ENCODE measurements at places on chromosomes 11 and 22.
A peak's percentile ranks its signal among the peaks of the same experiment; 100 is the strongest.

- DNase-seq = peak; percentile 77
These were observed at the start of gene CHRM4 for GRCh38 chr11:46391578-46392420. Gene CHRM4, minus strand, starts transcription at chr11:46391776. Its CDS starts 5,219 bp downstream, at chr11:46386557.

- no peak for DNase-seq
These were observed 87.7 kb upstream of the ANO3 start for GRCh38 chr11:26244207-26244606.

GRCh38 chr11:118536726-118537125 lies 5.7 kb downstream of the TMEM25 start:
- DNase-seq = no peak

- DNase-seq = no peak
These were observed 14.9 kb upstream of the OMP start for GRCh38 chr11:77087723-77088225.

DNA sequence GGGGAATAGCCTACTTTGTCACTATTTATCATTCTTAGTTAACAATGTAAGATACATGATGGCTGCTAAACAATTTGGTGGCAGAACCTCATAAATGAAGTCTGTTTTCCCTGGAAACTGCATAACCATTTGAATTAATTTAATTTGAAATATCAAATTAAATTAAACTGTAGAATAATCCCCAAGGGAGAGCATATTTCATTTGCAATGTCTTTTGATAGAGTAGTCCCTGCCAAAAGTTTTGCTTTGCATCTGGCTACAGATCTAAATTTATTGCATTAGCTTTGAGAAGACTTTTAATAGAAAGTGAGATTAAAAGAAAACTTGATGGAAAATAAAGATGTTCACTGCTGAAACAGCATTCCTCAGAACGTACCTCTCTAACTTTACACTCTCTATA lies 246.6 kb downstream of the KIRREL3 start:
- DNase-seq = no peak

- no peak for DNase-seq
These were observed 1075.0 kb downstream of the BRD1 start for GRCh38 chr22:48752451-48753380.

DNA sequence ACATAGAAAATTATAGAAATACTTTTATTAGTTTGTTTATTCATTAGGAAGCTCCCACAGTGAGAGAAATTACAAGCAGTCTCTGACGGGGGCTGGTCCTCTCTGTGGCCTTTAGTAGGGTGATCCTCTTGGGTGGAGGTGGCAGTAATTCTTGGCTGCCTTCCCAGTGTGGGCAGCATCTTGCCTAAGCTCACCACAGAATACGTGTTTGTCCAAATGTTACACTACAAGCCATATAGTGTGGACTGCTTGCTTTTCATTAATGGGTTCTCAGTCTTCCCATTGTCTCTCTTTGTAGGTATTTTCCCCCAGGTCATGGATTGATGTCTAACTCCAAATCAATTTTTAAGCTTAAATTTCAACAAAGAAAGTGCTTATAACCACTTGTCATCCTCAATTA lies 43.3 kb downstream of the ENDOD1 start:
- DNase-seq = no peak

DNA sequence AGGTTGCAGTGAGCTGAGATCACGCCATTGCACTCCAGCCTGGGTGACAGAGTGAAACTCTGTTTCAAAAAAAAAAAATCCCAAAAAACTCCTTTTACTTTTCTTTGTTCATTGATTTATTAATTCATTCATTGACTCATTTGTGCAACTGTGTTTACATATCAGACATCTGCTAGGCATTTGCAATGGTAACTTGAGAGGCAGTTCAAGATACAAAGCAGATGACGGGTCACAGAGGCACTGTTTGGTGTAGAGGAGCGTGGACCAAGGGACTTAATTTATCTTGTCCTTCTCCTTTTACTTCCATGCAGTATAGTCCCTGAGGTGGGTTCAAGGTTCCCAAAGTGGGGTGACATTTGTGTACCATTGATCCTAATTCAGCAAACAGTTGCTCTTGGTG lies 71.4 kb downstream of the KIAA1671 start:
- DNase-seq = no peak

DNA sequence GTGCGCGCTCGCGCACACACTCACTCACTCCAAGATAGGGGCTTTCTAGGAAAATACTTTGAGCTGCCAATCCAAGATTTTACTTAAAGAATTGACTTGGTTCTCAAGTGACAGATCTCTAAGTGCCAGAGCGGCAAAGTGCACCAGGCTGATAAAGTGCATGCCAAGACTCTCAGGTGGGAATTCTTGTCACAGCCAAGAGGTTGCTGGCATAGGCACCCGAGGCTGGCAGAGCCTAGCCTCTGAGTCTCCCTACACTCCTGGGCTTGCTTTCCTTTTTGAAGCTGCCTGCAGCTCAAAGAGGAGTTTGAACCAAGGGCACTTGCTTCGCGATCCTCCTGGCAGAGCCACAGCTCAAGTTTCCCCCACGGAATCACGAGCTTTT lies 2.5 kb upstream of the ADM start:
- no peak for DNase-seq

DNA sequence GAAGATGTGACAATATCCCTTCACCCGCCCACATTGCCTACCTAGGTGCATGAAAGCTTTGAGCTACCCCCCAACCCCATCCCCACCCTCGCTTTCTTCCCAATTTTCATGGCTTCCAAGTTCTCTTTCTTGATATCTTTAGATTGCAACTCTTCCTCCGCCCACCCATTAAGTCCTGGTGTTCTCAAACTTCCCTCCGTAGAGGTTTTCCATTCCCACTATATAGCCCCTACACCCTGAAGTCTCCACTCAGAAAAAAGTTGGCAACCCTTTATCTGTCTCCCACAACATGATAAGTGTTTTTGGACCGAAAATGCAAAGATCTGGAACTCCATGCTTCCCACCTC lies 572 bp downstream of the ZNF70 start:
- peak; percentile 59 for DNase-seq

DNA sequence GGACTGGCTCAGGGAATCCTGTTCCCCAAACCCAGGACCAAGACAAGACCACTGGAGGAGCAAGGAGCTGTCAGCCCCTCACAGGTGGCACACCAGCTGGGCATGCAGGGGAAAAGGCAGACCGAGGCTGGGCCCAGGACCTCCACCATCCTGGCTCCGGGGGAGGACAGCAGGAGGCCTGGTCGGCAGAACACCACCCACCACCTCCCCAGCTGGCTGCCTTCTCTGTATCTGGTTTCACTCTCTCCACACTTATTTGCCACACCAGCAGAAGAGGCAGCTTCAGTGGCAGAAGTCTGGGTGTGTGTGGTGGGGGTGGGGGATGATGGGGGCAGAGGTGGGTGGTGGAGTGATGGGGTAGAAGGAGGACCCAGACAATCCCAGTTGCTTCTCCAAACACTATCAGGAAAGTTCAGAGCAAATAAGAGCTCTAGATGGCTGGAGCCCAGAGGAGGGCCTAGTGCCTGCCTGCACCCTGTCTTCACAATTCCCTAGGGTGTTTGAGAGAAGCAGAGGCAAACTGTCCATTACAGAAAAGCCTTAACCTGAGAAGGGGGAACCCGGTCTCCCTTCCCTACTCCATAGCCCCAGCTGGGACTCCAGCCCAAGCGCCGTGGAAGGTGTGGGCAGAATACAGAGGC lies 51.9 kb upstream of the CDON start:
- DNase-seq = no peak

- no peak for DNase-seq
These were observed 30.5 kb downstream of the RRM1 start for GRCh38 chr11:4125141-4125540.

GRCh38 chr11:130129922-130130321 lies 29.7 kb upstream of the ST14 start:
- no peak for DNase-seq

DNA sequence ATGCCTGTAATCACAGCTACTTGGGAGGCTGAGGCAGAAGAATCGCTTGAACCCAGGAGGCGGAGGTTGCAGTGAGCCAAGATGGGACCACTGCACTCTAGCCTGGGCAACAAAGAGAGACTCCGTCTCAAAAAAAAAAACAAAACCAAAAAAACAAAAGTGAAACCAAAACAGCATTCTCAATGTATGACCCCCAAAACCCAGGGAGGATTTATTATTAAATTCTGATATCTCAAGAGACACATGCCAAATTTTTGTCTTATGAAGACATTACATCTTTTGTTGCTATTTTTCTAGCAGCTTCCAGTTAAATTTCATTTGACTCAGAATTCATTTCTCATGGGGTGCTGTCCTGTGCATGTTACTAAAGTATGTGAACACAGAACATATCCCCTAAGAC lies 3.0 kb upstream of the YPEL4 start:
- DNase-seq = no peak

GRCh38 chr11:67654225-67654624 lies 3.7 kb upstream of the ACY3 start:
- no peak for DNase-seq

DNA sequence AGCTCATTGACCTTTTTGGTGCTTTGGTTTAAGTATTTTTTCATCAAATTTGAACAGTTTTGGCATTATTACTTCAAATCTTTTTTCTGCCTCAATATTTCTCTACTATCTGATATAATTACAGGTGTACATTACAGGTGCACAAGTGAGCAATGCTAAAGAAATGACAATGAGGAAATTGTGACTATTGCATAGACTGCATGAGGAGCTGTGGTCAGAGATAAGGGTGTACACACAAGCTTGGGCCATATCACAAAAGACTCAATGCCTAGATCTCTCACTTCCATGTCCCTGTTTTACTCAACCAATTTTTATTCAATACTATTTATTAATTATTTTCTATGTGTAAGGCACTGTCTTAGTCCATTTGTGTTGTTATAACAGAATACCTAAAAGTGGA lies 251.0 kb upstream of the UBASH3B start:
- DNase-seq = no peak

DNA sequence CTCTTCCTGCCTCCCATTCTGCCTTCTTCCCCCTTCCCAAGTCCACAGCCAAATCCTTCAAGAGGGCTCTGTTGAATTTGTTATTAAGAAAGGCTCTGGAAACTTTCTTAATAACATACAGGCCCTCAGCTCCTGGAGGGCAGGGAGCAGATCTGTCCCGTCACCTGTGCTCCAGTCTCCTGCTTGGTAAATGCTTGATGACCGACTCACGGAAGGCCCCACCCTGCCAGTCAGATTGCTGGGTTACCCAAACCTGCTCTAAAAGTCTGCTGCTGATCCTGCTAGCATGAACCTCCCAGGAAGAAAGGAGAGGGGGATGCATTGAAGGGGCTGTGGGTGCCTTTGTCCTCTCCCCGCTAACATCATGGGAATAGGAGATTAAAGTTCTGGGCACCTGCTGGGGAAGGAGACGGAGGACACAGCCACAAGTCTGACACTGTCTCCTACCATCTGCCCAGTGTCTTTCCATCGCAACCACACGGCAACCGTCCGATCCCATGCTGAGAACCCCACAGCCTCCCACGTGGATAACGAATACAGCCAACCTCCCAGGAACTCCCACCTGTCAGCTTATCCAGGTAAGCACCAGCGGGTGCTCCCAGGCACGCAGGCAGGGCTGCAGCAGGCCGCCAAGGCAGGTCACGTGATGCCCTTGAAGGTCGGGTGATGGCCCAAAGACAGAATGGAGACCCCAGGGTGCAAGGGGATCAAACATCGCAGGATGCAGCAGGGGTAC lies 22.5 kb downstream of the CD5 start:
- DNase-seq = no peak
